ENCODE measurements at places on chromosomes 6 and 20. TPM values are rescaled to one million over a fixed set of nuclear protein-coding genes. Genes with fewer than 3 reads are reported as not detected.

TRIM10 gene
- not detected for total RNA-seq

SLC26A8 gene
- not detected for total RNA-seq

GSTA3 gene
- total RNA-seq: not detected

HLA-DQA1 gene
- not detected for total RNA-seq

BMP2 gene
- 1.1 TPM for total RNA-seq

GSTA5 gene
- not detected for total RNA-seq

MYL9 gene
- total RNA-seq: not detected

MUCL3 gene
- total RNA-seq: not detected

AKAP12 gene
- 6.5 TPM for total RNA-seq

SLC35D3 gene
- not detected for total RNA-seq

MPIG6B gene
- total RNA-seq: not detected

PRRT1 gene
- 0.10 TPM for total RNA-seq

DCDC2 gene
- not detected for total RNA-seq

LAMP5 gene
- not detected for total RNA-seq

PSORS1C2 gene
- total RNA-seq: not detected

MSH5 gene
- total RNA-seq: 10.8 TPM

WFDC13 gene
- total RNA-seq: not detected

SSTR4 gene
- total RNA-seq: not detected

CITED2 gene
- total RNA-seq: 31.2 TPM

WFDC12 gene
- total RNA-seq: not detected

EDN3 gene
- total RNA-seq: not detected

CCN6 gene
- not detected for total RNA-seq

XPO5 gene
- total RNA-seq: 36.1 TPM

PRKN gene
- total RNA-seq: not detected

TTBK1 gene
- total RNA-seq: not detected

LHFPL5 gene
- total RNA-seq: not detected

SAMD3 gene
- total RNA-seq: not detected

ERVFRD-1 gene
- total RNA-seq: not detected

LKAAEAR1 gene
- total RNA-seq: not detected

PSMB9 gene
- total RNA-seq: 120 TPM

MEI4 gene
- total RNA-seq: not detected

ZSCAN23 gene
- 0.64 TPM for total RNA-seq

CCDC170 gene
- not detected for total RNA-seq

NINL gene
- total RNA-seq: 4.4 TPM

C20orf141 gene
- total RNA-seq: not detected

NOTCH4 gene
- 0.43 TPM for total RNA-seq

ENPP4 gene
- 1.5 TPM for total RNA-seq

FNDC11 gene
- not detected for total RNA-seq

SLC35F1 gene
- 0.18 TPM for total RNA-seq

FAM83C gene
- not detected for total RNA-seq

DEFB127 gene
- total RNA-seq: not detected

SUMO4 gene
- not detected for total RNA-seq

MAS1 gene
- not detected for total RNA-seq

EPPIN gene
- not detected for total RNA-seq

Measured in H4 (cell line).